Stimulated activated CD4-positive, alpha-beta T cell treated with anti-CD3 and anti-CD28 coated beads, Interleukin-1b, Interleukin-23, amount 100 ng/mL, for 1 hour (primary cell): ENCODE measurements at places on chromosomes 3 and 15.

- DNase-seq = no peak
Measured at GRCh38 chr3:52146811-52147210, 7.4 kb downstream of the POC1A start.

DNA sequence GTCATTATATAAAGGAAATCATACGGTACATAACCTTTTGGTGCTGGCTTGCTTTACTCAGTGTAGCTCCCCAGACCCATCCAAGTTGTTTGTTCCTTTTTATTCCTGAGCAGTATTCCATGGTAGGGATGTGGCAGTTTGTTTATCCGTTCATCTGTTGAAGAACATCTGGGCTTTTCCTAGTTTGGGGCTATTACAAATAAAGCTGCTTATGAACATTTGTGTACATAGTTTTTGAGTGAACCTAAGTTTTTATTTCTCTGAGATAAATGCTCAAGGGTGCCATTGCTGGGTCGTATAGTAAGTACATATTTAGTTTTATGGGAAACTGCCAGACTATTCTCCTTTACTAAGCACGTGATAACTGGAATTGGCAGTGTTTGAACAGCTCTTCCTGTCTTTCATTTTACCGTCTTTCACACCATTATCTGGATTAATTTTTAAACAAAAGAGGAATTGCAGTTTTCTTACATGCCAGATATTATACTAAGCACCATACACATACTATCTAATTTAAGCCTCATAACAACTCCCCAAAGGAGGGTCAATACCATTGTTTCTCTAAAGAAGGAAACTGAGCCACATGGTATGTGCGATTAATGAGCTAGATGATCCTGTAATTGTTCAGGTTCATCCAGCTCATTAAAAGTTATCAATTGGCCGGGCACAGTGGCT, 85.6 kb downstream of the PTPRG start:
- no peak for DNase-seq

DNA sequence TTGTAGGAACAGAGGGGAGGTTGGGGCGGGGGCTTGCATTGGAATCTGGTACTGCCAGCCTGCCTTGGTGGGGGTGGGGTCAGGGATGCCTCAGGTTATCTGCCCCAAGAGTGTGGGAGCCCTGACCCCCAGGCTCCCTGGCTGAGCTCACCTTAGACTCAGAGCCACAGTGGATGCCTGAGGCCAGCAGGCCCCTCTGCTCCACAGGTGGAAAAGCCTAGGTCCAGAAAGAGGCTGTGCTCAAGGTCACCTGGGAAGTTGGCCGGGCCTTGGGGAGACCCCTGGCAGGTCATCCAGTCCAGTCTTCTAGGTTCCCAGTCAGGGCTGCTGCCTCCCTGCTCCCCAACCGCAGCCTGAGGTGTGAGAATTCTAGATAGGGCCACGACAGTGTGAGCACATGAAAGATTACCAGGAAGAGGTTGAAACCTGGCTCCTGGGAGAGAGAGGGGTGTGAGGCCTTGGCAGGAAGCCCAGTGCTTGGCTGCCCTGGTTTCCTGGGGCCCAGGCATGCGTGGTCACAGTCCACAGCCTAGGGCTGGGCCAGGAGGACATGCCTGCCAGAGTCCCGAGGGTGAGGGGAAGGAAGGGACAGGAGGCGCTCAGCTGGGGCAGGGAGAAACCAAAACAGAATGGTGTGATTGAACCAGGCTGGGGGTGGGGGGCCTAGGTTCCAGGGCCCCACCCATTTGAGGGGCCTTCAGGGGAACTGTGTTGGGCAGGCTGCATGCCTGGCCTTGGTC, 4.9 kb downstream of the HDAC11 start:
- DNase-seq = no peak

DNA sequence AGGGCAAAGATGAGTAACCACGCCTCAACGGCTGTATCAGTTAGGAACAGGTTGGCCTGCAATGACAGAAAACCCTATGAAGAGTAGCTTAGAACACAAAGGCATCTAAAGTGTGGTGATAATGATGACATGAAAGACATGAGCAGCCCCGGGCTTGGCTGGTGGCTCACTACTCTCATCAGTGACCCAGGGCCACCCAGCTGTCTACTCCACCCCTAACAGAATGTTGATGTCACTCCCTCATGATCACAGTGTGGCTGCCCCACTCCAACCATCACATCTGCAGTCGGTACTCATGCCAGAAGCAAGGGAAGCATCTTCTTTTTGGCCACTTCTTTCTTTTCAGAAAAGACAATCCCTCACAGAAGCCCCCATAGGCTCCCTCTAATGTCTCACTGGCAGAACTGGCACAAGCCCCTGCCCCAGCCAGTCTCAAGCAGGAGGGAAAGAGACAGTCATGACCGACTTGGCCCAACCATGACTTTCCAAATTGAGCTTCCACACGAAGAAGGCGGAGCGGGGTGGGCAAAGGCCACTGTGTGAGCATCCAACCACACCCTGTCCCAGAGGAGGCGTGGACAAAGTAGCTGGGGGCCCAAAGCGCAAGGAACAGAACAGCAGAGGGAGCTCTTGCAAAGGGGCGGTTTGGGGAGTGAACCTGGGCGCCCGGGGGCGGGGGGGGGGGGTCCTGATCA, 72.0 kb upstream of the IQSEC1 start:
- no peak for DNase-seq

GRCh38 chr3:99768126-99768525, 49.5 kb upstream of the CMSS1 start:
- DNase-seq = no peak

GRCh38 chr3:30124435-30125370, 481.7 kb upstream of the TGFBR2 start:
- DNase-seq = no peak

GRCh38 chr3:62975566-62975965, 100.3 kb upstream of the CADPS start:
- DNase-seq = no peak

GRCh38 chr3:122183893-122184590, 574 bp downstream of the CASR start:
- DNase-seq = no peak

GRCh38 chr15:60667925-60668324, 189.0 kb upstream of the ICE2 start:
- no peak for DNase-seq
